Activated naive CD8-positive, alpha-beta T cell treated with anti-CD3 and anti-CD28 coated beads, Interleukin-2, amount 10 ng/mL, durations not matched to agents 7 days and 5 days (primary cell): ENCODE measurements at places on chromosomes 4 and X.

DNA sequence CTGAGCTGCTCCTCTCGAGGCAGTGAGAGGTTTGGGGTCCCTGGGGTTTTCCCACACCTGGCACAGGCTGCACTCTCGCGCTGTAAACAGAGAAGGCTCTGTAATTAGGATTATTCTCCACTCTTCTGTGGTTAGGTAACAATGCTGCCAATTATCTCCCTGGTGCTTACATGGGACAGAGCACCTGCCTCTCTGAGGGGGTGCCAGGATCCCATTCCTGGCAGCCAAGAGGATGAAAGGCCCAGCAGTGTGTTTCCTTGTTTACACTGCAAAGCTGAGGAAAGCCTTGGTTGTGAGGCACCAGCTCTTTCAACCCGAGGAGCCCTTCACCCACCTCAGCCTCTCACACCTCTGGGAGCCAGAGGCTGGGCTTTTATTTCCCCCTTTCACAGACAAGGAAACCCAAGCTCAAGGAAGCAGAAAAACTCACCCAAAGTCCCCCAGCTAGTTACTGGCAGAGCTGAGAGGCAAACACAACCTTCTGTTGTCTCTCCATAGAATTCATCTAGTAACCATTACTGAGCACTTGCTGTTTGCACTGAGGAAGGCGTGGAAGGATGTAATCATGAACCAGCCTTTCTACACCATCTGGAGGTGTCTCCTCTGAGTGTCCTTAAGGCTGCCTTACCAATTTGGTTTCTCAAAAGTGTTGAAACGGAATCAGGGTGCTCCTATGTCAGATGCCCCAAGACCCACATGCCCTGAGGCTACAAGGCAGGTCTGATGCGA lies 39.7 kb upstream of the PROM1 start:
- peaks cover 13% of the 10 kb centered on the region for H3K4me1 ChIP-seq
- no peak for DNase-seq
- peaks cover 1% of the 10 kb centered on the region for H3K36me3 ChIP-seq
- H3K4me3 ChIP-seq, result no peak overlapping the region
- no peaks in the 10 kb centered on the region for H3K27me3 ChIP-seq

- no peaks in the 10 kb centered on the region for H3K27me3 ChIP-seq
- no peaks in the 10 kb centered on the region for H3K36me3 ChIP-seq
- no peaks in the 10 kb centered on the region for H3K4me1 ChIP-seq
- DNase-seq, result no peak
Observed at GRCh38 chr4:58515226-58515625, 1405.0 kb upstream of the IGFBP7 start.

- H3K27me3 ChIP-seq, result no peaks in the 10 kb centered on the region
- no peak for DNase-seq
- H3K4me1 ChIP-seq, result no peaks in the 10 kb centered on the region
Observed at GRCh38 chr4:93814141-93814540, 14.4 kb upstream of the ATOH1 start.

- DNase-seq, result no peak
- peaks cover 33% of the 10 kb centered on the region for H3K36me3 ChIP-seq
- peak overlapping the region; percentile 71 for H3K4me3 ChIP-seq
- H3K27me3 ChIP-seq, result no peaks in the 10 kb centered on the region
Observed at GRCh38 chr4:102819588-102820365, 7.6 kb downstream of the UBE2D3 start.

- H3K27me3 ChIP-seq, result no peaks in the 10 kb centered on the region
- peaks cover 32% of the 10 kb centered on the region for H3K4me1 ChIP-seq
- no peak overlapping the region for H3K4me3 ChIP-seq
- H3K27ac ChIP-seq, result no peak overlapping the region
Observed at GRCh38 chrX:155054255-155054654, 16.7 kb downstream of the CMC4 start.

- H3K36me3 ChIP-seq, result peaks cover 45% of the 10 kb centered on the region
- no peak overlapping the region for H3K4me3 ChIP-seq
- H3K27ac ChIP-seq, result no peak overlapping the region
- DNase-seq, result no peak
- no peaks in the 10 kb centered on the region for H3K27me3 ChIP-seq
Observed at GRCh38 chr4:53306729-53307128, 59.1 kb downstream of the SCFD2 start.
